ENCODE measurements at places on chromosomes 6 and 20. TPM values are rescaled to one million over a fixed set of nuclear protein-coding genes. Genes with fewer than 3 reads are reported as not detected.

Gene TMEM200A
- 0.69 TPM for total RNA-seq

Gene SLC22A2
- not detected for total RNA-seq

DNA sequence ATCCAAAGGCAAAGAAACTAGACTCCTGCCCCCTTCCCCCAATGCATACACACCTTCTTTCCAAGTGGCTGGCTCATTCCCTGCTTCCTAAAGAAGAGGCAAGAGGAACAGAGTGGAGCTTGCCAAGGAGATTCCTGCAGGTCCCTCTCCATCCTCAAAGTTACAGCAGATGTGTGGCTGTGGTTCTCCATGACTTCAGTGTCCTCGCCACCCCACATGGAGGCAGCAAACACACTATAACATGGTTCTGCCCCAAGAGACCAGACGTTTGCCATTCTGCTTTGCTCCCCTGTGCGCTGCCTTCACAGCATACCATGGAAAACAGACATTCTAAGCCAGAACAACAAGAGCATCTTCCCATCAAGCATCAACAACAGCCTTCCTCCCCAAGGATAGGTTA lies 84.4 kb downstream of the BACH2 start:
- DNase-seq = no peak
- peaks cover 2% of the 10 kb centered on the region for H3K27me3 ChIP-seq
- peaks cover 33% of the 10 kb centered on the region for H3K36me3 ChIP-seq

DNA sequence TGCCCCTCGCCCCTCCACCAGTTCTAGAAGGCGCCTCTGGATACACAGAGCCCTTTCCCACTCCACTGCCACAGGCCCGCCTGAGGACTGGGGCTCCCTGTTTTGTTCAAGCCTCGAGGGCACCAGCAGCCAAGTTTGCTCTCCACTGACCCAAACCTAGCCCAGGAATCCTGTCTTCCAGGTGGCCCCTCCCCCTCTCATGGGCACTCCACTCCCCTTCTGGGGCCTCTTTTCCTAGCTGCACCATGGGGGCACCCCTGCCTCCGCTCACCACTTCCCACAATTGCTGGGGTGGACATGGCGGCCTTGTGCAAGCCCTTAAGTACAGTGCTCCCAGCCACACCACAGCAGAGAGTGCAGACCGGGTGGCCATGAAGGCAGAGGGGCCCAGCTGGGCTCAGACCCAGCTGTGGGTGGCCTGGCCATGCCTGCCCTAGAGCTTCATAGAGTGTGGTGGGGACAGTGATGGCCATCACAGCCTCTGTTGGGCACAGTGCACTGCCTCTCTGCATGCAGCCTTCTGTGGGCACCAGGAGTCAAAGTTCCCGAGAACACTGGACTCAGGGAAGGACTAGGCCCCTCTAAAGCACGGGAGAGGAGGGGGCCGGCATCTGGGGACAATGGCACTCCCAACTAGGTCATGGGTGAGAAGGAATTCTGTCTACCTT lies 1.3 kb downstream of the MYL9 start:
- no peak overlapping the region for H3K27ac ChIP-seq
- no peaks in the 10 kb centered on the region for H3K4me1 ChIP-seq
- no peaks in the 10 kb centered on the region for H3K36me3 ChIP-seq
- H3K4me3 ChIP-seq = no peak overlapping the region
- peaks cover 8% of the 10 kb centered on the region for H3K27me3 ChIP-seq

DNA sequence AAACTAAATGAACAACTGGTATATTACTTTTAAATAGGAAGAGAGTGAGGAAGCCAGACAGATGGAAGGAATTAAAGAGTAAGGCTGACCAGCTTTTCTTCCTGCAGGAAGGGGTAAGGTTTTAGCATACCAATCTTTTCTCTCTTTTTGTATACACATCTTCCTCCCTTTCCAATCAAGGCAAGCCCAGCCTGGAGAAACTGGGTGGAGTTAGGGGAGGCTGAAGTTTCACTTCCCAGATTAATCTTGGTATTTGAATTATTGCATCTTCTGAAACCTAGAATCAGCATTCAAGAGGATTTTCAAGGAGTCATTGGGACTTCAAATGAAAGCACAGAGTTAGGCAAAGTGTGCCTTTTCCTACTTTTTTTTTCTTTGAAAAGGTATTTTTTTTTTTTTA lies 33.1 kb downstream of the TMEM14A start:
- DNase-seq = no peak
- no peak overlapping the region for H3K27ac ChIP-seq
- H3K36me3 ChIP-seq = no peaks in the 10 kb centered on the region
- H3K27me3 ChIP-seq = peaks cover 14% of the 10 kb centered on the region
- H3K4me1 ChIP-seq = no peaks in the 10 kb centered on the region

DNA sequence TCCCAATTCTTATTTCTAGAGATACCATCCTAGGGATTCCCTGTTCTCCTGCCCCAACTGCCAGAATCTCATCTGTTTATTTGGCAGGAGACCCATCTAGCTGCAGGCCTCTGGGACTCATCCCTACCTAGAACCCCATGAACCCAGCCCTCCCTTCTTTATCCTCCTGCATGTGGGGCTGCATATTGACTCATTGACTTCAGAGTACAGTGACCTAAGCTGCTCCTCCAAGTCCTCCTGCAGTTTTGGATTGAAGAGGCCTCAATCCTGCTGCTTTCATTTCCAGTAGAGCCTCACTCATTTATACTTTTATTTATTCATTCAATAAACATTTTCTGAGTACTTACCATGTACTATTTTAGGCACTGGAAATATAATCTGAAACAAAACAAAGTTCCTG lies 11.6 kb downstream of the TMEM200A start:
- H3K27ac ChIP-seq = no peak overlapping the region
- DNase-seq = no peak
- H3K4me1 ChIP-seq = peaks cover 15% of the 10 kb centered on the region
- no peak overlapping the region for H3K4me3 ChIP-seq

GRCh38 chr6:31009731-31010130 lies 543 bp upstream of the MUC22 start:
- peaks cover 16% of the 10 kb centered on the region for H3K4me1 ChIP-seq
- H3K27me3 ChIP-seq = peaks cover 17% of the 10 kb centered on the region
- H3K4me3 ChIP-seq = no peak overlapping the region
- no peak overlapping the region for H3K27ac ChIP-seq

GRCh38 chr6:34904990-34905613 lies 16.0 kb downstream of the ANKS1A start:
- peaks cover 26% of the 10 kb centered on the region for H3K27me3 ChIP-seq
- no peak for DNase-seq
- H3K4me1 ChIP-seq = peaks cover 19% of the 10 kb centered on the region

DNA sequence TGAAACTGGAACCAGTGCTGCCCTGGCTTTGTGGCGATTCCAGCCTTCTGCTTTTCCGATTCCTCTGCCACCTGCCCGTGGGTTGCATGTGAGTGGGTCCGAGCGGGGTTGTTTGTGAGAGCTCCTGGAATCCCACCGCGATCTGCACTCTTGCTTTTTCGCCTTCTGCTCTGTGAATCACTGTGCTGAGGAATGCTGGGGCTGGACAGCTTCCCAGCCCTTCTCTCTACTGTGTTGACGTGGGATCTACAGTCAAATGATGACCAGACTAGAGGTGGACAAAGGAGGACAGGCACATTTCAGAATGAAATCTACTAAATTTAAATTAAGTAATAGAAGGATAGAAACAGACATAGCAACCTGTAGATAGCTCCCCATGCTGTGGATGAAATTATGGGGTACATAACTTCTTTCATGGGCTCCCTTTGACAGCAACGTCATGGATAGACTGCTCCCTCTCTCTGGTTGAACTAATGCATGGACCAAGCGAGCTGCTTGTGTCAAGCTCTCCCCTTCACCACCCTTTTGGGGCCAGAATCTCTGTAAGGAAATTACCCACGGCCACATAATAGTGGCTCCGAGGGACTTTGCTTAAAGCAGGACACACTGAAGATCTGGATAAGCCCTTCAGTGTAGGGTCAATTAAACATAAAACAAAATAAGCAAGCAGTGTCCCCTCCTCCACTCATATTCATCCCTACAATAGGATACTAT lies 2.0 kb downstream of the FNDC1 start:
- no peak overlapping the region for H3K27ac ChIP-seq
- no peak for DNase-seq
- peaks cover 19% of the 10 kb centered on the region for H3K4me1 ChIP-seq
- peaks cover 80% of the 10 kb centered on the region for H3K27me3 ChIP-seq

GRCh38 chr6:63589952-63590411 lies 17.7 kb downstream of the LOC128125822 start:
- H3K36me3 ChIP-seq = no peaks in the 10 kb centered on the region
- peaks cover 13% of the 10 kb centered on the region for H3K27me3 ChIP-seq
- H3K4me3 ChIP-seq = no peak overlapping the region
- H3K27ac ChIP-seq = no peak overlapping the region
- H3K4me1 ChIP-seq = no peaks in the 10 kb centered on the region
- no peak for DNase-seq

DNA sequence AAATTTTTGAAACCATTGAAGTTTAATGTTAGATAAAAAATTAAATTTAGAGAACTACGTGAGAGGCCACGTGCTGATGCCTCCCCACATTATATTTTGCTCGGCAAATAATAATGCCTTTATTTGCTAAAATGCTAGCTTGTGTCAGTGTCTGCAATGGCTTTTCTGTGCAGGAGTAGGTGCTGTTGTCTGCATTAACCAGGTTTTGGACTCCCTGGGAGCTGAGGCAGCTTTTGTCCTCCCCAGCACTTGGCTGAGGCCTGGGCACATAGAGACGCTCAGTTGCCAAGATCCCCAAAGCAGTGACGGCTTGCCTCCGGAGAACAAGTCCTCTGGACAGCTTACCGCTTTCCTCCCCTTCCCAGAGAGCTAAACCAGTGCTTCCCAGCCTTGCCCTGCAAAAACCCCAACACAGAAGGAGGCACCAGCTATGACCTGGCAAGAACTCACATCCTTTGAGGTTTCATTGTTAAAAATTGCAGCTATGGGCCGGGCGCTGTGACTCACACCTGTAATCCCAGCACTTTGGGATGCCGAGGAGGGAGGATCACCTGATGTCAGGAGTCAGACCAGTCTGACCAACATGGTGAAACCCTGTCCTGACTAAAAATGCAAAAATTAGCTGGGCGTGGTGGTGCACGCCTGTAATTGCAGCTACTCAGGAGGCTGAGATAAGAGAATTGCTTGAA lies 59.9 kb downstream of the KAT14 start:
- no peaks in the 10 kb centered on the region for H3K4me1 ChIP-seq
- H3K27ac ChIP-seq = no peak overlapping the region
- H3K36me3 ChIP-seq = no peaks in the 10 kb centered on the region
- DNase-seq = no peak

- no peak for DNase-seq
- no peak overlapping the region for H3K4me3 ChIP-seq
Observed at GRCh38 chr6:160137130-160137988, 15.7 kb downstream of the SLC22A1 start.

All from activated T-helper 1 cell treated with anti-CD3 and anti-CD28 coated beads, Interleukin-12 subunit alpha, Interleukin-12 subunit beta, Interleukin-2, Interleukin-4 antibody, amounts not matched to agents 30 ng/mL and 10 ng/mL and 1 ng/mL, durations not matched to agents 14 hours and 24 hours and 36 hours (primary cell).